SJCRH30 (cell line): ENCODE measurements at places on chromosomes 3 and 15. TPM values are rescaled to one million over a fixed set of nuclear protein-coding genes. Genes with fewer than 3 reads are reported as not detected.

DNA sequence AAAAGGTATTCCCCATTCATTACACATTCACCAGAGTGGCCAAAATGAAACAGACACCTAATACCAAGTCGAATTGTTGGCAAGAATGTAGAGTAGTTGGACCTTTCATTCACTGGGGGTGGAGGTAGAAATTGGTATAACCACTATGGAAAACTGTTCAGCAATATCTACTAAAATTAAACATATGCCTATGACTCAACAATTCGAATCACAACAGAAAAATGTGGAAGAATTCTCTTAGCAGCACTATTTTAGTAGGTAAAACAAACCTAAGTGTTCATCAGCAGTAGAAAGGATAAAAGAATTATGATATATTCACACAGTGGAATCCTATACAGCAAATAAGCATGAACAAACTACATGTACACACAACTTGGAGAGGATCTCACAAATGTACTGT is 30.6 kb downstream of the POLG start:
- no peak for DNase-seq

- DNase-seq: no peak
Measured at GRCh38 chr3:73176941-73177340, 115.5 kb downstream of the EBLN2 start.

DNA sequence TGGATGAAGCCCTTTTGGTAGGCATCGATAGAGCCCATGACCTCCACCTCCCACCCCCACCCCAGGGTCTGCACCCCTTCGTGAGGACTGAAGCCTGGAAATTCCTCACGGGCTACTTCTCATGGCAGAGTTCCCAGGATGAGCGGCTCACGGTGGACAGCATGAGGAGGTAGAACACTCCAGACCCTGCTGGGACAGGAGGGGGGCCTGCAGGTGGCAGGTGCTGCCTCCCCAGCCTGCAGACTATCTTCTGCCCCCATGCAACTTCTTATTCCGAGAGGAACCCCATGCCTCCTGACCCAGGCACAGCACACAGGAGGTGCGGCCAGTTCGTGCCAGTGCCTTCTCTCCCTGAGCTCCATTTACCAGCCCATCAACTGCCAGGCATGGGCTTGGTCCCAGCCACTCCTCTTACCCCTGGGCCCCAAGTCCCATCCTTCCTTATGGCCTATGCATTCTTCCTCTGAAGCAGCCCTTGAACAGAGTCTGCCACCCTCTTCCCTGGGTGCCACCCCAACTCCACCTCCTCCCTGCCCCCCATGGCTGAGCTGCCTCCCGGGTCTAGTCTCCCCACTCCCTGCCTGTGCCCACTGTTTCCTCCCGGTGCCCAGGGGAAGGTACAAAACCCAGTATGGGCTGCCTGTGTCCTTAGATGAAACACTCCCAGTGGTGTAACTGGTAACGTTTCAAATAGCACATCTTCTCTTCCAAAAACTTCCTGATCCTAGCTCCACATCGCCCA is 8.4 kb downstream of the TBC1D21 start:
- DNase-seq: no peak

The KNSTRN gene
- 92.2 and 93.9 TPM in 2 replicates for total RNA-seq

The LRRIQ4 gene
- total RNA-seq: 0.18 and 0.20 TPM in 2 replicates

The PLA2G4E gene
- total RNA-seq: not detected in 2 replicates
